Activated naive CD8-positive, alpha-beta T cell treated with anti-CD3 and anti-CD28 coated beads, Interleukin-2, amount 10 ng/mL, durations not matched to agents 7 days and 5 days (primary cell): ENCODE measurements at places on chromosomes 3 and 15. TPM values are rescaled to one million over a fixed set of nuclear protein-coding genes. Genes with fewer than 3 reads are reported as not detected.

NAALADL2 gene
- not detected for total RNA-seq

PLIN1 gene
- total RNA-seq, result 0.79 TPM

- peaks cover 11% of the 10 kb centered on the region for H3K4me1 ChIP-seq
- no peak for DNase-seq
- peaks cover 2% of the 10 kb centered on the region for H3K27me3 ChIP-seq
- no peak overlapping the region for H3K27ac ChIP-seq
- no peak overlapping the region for H3K4me3 ChIP-seq
These were observed 61.7 kb downstream of the B3GALNT1 start for GRCh38 chr3:161043336-161044035.

DNA sequence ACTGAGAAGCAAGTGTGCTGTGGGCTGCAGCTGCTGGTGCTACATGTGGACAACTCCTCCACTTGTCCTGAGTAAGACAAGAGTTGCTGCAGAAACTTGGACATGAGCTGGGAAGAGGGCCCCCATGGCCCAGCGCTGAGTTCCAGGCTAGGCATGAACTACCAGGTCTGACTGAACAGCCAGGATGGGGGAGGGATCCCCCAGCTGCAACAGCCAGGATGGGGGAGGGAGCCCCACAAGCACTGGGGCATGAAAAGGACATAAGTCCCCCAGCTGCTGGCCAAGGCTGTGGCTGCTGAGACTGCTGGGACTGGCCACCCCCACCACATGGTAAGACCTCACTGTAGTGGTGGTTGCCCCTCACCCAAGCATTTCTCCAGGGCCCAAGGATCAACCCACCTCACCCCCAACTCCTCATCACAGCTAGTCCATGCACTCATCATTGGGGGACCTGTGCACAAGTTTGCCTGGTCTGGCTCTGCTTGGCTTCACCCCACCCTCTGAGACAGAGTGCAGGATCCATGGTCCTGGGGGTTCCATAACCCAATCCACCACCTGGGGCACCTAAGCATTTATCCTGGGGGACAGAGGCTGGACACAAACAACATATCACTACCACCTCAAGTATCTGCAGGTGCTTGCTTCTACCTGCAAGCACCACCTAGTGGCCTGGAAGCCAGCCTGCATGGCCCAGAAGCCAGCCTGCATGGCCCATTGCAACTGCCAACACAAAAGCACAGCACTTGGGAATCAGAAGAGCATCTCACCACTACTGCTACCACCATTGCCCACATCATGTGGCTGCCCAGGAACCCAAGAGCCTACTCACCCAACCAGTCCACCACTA, 84.5 kb upstream of the STT3B start:
- peaks cover 14% of the 10 kb centered on the region for H3K36me3 ChIP-seq
- DNase-seq, result peak; percentile 46
- peak overlapping the region; percentile 48 for H3K27ac ChIP-seq

GRCh38 chr15:57566834-57567233, 24.9 kb upstream of the MYZAP start:
- no peak overlapping the region for H3K27ac ChIP-seq
- no peaks in the 10 kb centered on the region for H3K36me3 ChIP-seq
- peaks cover 17% of the 10 kb centered on the region for H3K4me1 ChIP-seq
- no peak overlapping the region for H3K4me3 ChIP-seq
- no peak for DNase-seq

GRCh38 chr3:58994746-58995330, 55.0 kb downstream of the CFAP20DC start:
- no peak for DNase-seq
- H3K27me3 ChIP-seq, result peaks cover 15% of the 10 kb centered on the region
- peaks cover 7% of the 10 kb centered on the region for H3K4me1 ChIP-seq
- H3K36me3 ChIP-seq, result no peaks in the 10 kb centered on the region
- no peak overlapping the region for H3K27ac ChIP-seq

DNA sequence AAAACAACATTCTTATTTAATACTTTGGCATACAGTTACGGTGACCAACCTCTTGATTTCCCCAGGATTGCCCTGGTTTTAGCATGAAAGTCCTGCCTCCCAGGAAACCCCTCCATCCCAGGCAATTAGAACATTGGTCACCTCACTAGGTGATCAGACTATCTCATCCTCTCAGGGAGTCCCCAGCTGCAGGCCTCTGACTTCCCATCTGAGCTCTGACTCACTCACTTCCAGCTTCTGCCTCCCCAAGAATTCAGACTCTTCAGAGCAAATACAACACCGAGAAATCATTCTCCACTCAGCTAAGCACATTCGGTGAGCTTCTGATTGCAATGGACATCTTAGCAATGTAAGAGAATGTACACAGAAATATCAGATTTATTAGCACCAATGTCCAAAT, 92.4 kb upstream of the HES1 start:
- peaks cover 8% of the 10 kb centered on the region for H3K27me3 ChIP-seq
- no peaks in the 10 kb centered on the region for H3K36me3 ChIP-seq
- DNase-seq, result no peak
- no peak overlapping the region for H3K4me3 ChIP-seq
